ENCODE measurements at places on chromosomes 2 and 18.

GRCh38 chr2:55038428-55038827 is 11.8 kb downstream of the RTN4 start:
- no peak for DNase-seq

DNA sequence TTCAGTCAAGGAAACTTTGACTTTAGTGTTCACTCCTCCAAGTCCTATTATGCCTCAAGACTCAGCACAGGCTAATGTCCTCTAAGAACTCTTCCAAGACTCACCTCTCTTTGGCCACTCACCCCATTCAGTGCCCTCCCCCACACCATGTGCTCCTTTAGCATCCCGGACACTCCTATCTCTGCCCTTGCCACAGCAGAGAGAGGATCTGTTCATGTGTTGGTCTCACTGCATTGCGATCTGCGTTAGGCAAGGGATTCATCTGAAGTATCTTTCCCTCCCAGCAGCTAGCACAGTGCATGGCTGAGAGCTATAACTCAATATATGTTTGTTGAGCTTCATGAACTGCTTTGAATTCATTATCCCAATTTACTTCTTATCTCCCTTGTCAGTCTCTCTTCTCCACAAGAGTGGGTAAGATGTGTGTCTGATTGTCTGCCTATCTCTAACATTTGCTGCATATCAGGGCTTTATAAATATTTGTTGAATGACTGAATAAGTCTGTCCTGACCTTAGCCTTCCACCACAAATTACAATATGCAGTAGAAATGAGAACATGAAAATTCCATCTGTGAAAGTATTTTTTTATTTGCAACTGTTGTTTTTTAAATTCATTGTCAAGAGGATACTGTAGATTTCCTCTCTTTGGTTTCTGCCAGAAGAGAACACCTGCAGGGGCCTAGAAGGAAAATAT is 179.9 kb upstream of the NCKAP5 start:
- no peak for DNase-seq

DNA sequence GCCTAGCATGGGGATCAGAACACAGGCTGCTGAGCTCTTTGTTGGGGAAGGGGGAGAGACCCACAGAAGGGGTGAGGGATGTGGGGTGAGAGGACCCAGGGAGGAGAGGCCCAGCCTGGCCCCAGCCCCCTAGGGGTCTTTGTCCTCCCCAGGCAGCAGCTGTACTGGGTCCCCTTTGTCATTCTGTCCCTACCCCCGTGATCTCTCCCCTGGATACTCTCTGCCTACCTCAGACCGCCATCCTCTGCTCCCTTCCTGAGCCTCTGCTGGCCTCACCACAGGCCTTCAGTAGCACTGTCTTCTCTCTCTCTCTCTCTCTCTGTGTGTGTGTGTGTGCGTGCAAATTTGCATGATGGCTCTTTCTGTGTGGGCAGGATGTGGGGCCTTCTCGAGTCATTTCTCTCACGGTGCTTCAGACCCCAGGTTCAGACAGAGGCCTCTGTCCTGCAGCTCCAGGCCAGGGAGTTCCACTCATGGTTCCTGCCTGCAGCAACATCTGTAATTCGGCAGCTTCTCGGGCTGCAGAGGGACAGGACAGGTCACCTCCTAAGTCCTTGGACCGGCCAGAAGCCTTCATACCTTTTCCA is 1.4 kb downstream of the PSD4 start:
- no peak for DNase-seq

DNA sequence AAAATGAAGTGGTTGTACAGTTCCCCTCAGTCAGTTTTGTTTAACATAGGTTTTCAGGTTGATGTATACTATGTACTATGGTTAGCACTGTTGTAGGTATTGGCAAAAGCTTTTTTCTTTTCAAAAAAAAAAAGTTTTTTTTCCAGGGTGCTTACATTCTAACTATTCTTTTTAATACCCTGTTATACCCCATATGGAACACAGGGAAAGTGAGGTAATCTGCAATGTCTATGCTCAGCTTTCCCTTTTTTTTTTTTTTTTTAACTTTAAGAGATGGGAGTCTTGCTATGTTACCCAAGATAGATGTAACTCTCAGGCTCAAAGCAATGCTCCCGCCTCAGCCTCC is 590 bp upstream of the CCDC138 start:
- no peak for DNase-seq

DNA sequence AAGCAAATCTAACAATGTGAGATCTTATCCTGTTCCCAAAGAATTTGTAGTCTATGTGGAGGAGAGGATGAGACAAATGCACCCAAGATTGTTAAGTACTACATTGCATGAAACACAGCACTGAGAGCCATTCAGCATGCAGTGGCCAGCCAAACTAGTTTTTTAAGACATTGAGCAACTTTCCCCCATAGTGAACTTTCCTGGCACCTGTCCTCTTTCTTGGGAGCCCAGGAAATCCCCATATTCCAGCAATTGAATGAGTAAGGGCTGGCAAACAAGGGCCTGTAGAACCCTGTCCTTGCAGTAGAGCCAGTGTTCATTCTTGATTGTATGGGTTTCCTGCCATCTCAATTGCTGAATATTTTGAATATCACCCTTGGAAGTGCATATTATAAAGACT is 58.8 kb upstream of the FIGN start:
- DNase-seq: no peak

- peak; percentile 56 for DNase-seq
Observed at GRCh38 chr2:213251618-213252017, 32.6 kb upstream of the SPAG16 start.

GRCh38 chr2:9336576-9337314 is 86.6 kb downstream of the ITGB1BP1 start:
- peak; percentile 94 for DNase-seq

GRCh38 chr2:126699716-126700581 is 44.0 kb downstream of the GYPC start:
- no peak for DNase-seq
